ENCODE measurements at places on chromosomes 16 and 17.

GRCh38 chr16:67872631-67873434, at the start of gene EDC4:
Gene EDC4 (plus strand): TSS chr16:67873052. CDS start chr16:67873262, 210 bp downstream.
- peak; percentile 48 for DNase-seq

- no peak for DNase-seq
Measured at GRCh38 chr17:20926532-20926931, 116.3 kb downstream of the USP22 start.

GRCh38 chr16:64428463-64429113, 693.3 kb downstream of the CDH11 start:
- no peak for DNase-seq

DNA sequence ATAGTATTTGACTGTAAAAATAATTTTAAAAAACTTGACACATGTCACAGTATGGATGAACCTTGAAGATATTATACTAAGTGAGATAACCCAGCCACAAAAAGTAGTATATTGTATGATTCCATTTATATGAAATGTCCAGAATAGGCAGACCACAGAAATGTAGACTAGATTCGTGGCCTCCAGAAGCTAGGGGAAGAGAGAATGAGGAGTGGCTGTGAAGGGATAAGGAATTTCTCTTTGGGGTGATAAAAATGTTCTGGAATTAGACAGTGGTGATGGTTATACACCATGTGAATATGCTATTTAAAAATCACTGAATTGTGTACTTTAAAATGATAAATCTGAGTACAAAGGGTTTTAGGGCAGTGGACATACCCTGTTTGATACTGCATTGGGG, 253.1 kb upstream of the DYNLRB2 start:
- no peak for DNase-seq

- no peak for DNase-seq
Measured at GRCh38 chr16:13039526-13039925, 138.1 kb downstream of the SHISA9 start.

DNA sequence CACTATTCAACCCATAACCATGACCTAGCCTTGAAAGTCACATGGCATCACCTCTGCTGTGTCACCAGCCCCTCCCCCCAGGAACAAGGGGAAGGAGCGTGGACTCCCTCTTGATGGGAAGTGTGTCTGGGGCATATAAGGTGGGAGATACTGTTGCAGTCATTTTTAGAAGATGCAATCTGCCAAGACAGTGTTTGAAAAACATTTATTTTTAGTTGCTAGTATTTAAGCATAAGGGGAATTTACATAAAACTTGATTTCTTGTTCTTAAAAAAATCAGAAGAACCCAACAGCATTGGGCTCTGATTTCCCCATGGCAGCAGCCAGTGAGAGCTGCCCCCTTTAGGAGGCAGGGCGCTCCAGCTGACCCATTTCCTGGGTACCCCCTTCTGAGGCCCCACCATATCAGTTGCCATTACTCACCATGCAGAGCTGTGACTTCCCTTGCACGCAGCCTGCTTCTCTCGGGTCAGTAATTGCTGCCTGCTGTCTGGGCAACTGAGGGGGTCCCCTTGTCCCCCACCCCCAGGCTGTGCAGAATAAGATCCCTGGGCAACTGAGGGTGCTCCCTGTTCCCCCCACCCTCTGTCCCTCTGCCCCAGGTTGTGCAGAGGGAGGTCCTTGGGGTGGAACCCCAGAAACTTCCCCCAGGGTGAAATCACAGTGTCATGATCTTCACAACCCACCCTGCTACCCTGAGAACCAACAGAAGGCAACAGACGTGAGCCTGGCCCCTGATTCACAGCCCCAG, 11.8 kb upstream of the CDC42EP4 start:
- DNase-seq, result no peak

DNA sequence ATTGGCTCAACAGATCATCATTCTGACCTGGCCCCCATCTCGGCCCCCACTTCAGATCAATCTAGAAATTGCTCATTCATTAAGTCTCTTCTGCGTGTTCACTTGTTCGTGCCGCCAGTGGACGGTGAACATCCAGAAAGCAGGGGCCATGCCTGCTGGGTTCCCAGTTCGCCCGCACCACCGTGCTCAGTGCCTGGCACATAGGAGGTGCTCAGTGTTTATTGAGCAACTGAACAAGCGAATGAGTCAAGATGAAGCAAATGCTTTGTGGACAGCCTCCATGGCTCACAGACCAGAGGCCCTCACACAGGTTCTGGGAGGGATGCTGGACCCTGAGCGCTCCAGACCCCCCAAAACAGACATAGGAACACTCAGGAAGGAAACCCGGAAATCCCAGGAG, 13.9 kb downstream of the BEAN1 start:
- no peak for DNase-seq

- peak; percentile 33 for DNase-seq
Measured at GRCh38 chr16:527015-527903, at the start of gene CAPN15. Gene CAPN15 (plus strand): TSS chr16:527712. CDS start chr16:546839, 19,127 bp downstream.

- no peak for DNase-seq
Measured at GRCh38 chr16:24838554-24839266, 7.1 kb upstream of the SLC5A11 start.

- DNase-seq, result no peak
Measured at GRCh38 chr17:39929646-39930407, 2.3 kb downstream of the LRRC3C start.

DNA sequence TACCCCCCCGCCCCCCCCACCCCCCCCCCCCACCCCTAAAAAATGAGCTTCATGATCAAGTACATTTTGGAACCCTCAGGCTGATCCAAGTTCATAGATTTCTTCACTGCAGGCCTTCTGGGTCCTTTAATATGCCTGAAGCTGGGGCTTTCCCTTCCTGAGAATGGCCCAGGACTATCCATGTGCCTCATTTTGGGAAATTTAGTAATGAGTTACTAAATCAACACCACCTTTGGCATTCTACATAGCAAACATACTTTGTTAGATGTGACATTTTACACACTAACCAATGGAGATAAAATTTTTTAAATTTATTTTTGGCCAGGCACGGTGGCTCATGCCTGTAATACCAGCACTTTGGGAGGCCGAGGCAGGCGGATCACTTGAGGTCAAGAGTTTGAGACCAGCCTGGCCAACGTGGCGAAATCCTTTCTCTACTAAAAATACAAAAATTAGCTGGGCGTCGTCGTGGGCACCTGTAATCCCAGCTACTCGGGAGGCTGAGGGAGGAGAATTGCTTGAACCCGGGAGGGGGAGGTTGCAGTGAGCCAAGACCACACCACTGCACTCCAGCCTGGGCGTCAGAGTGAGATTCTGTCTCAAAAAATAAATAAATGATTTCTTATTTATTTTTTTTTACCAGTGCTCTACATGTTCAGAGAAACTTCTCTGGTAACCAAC, 14.0 kb downstream of the HERPUD1 start:
- no peak for DNase-seq

- no peak for DNase-seq
Measured at GRCh38 chr16:87536795-87537142, 43.9 kb upstream of the ZCCHC14 start.

GRCh38 chr17:82138511-82138992, 40.5 kb upstream of the FASN start:
- no peak for DNase-seq
